ENCODE measurements at places on chromosomes 7 and 10.

- no peak for DNase-seq
Observed at GRCh38 chr10:486206-486605, 203.3 kb downstream of the DIP2C start.

DNA sequence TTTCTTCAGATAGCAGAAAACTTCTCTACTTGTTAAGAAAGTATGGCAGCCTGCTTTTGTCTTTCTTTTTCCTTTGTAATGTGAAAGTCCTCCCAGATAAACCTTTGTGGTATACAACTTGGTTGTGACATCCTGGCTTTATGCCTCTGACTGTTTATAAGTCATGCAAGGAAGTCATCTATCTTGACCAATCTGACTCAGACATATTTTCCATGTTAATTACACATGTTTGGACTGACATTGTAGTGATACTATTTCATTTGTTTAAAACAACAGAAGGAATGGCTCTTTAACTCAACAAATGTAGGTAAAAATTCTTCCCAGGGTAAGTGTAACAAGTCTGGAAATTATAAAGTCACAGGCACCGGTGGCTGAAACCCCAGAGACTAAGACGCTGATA, 341.6 kb upstream of the MEOX2 start:
- no peak for DNase-seq

GRCh38 chr7:5282543-5283316, at the start of gene SLC29A4:
Gene SLC29A4 (plus strand): TSS chr7:5282943. CDS start chr7:5287817, 4,874 bp downstream.
- no peak for DNase-seq

DNA sequence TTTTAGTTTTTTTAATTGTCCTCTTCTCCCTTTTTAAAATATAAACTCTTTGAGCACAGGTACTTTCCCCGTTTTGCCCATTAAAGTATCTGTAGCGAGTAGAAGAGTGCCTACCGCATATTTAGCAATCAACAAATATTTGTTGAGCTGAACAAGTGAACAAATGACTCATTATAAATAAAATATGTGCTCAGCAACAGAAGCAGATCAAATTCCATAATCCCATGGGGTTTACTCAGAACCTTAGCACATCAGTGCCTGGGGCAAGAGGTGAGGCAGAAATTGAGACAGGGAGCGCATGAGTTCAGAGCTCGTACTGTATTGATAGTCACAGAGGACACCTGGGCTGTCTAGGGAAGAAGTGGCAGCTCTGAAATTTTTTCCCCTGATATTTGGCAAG, 161.0 kb downstream of the SEM1 start:
- DNase-seq: no peak

- no peak for DNase-seq
Observed at GRCh38 chr7:151484971-151485707, 34.6 kb downstream of the RHEB start.

DNA sequence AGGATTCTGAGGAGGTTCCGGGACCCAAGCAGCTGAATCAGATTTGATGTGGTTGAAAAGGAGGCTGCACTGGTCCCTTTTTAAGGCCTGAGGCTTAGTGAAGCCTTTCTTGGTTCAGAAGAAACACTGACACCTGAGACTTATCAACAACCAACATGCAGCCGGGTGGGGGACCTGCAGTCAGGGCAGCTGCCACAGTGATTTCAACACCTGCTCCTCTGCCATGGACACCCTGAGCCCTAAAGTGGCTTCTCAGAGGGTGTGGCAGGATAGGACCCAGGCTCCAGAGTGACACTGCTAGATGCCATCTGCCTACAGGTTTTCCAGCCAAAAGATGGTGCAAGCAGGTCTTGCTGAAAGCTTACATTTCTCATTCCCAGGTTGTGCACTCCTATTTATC, 99.3 kb downstream of the COL13A1 start:
- DNase-seq: no peak

- no peak for DNase-seq
Observed at GRCh38 chr7:97454636-97455035, 277.2 kb upstream of the TAC1 start.

- DNase-seq: no peak
Observed at GRCh38 chr10:3828404-3829155, 43.6 kb upstream of the KLF6 start.

GRCh38 chr7:98797150-98797549, 72.7 kb downstream of the TMEM130 start:
- no peak for DNase-seq

DNA sequence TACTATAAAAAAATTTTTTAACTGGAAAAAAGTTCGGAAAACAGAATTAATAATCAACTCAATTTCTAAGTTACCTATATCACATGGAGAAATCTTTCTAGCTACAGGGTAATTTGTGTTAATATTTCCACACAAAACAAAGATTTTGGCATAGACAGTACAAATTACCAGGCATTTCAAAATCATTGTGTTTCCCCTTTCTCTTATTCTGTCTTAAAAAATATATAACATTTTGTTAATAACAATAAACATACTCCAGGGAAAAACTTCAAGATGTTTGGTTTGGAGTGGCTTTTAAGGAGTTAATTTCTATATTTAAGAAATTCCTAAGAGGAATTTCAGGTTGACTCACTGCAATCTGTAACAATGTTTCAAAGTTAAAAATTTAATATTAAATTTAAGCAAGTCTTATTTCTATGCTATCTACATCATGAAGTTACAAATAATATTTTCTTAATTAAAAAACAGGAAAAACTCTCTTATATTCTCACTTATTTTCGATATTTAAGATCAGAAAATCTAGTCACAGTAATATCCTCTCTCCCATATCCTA, 132.6 kb downstream of the NRBF2 start:
- no peak for DNase-seq

DNA sequence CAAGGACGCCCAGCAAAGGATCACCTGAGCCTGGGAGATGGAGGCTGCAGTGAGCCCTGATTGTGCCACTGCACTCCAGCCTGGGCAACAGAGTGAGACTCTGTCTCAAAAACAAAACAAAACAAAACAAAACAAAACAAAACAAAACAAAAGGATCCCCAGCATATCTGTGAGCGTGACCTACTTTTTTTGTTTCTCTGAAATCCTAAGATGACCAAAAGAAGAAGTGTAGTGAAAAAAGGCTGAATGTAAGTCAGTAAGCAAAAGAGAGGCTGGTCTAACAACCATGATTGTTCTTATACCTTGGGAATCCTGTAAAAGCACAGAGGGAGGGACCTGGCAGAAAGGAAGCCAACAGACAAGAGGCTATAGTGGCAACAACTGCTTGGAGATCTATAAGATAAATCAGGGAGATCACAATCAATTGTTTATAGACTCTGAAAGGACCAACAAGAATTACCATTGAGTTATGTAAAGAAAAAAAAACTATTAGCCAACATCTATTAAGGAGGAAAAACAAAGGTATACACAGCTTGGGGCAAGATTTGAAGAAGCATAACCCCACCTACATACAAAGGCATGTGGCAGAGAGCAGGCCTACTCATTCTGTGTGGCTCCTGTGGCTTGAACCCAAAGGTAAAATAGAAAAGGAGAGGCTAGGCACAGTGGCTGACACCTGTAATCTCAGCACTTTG, 255.2 kb upstream of the KLF14 start:
- DNase-seq: no peak

DNA sequence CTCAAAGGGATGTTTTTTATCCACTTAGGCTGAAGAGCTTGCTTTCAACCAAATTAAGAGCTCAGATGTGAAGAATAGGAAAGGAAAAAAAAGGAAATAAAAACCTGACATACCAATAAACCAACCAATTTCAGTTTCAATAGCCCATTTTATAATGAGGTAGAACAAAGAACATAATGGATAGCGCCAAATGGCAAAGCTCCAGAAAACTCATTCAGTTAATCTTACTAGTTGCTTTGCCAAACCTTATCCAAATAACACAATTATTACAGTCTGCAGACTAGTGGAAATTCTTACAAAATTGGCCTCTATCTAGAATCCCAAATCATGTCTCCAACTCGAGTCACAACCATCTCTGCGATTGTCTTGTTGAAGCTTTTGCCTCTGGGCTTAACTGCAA, 337.0 kb downstream of the CRPPA start:
- DNase-seq: no peak

GRCh38 chr7:159070431-159071148, 74.1 kb downstream of the VIPR2 start:
- DNase-seq: no peak

DNA sequence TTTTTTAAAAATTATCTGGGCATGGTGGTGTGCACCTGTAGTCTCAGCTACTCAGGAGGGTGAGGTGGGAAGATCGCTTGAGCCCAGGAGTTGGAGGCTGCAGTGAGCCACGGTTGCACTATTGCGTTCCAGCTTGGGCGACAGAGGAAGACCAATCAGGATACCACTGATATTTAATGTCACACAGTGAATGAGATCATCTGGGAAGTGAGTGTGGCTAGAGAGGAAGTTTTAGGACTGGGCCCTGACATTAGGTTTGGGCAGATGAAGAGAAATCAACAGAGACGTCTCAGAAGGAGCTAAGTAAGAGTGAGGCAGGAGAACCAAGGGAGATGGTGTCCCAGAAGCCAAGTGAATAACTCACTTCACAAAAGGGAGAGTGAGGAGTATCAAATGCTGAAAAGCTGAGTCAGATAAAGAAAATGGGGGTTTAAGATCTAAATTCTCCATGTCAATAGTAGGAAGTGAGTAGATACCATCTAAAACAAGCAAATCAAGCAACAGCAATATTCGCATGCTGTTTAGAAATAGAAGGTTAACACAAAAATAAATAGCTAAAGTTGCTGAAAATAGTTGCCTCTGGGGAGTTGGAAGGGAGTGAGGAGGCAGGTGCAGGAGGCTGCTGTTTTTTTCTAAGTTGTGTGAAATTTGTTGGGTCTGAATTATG, 11.5 kb downstream of the PILRA start:
- DNase-seq: no peak

DNA sequence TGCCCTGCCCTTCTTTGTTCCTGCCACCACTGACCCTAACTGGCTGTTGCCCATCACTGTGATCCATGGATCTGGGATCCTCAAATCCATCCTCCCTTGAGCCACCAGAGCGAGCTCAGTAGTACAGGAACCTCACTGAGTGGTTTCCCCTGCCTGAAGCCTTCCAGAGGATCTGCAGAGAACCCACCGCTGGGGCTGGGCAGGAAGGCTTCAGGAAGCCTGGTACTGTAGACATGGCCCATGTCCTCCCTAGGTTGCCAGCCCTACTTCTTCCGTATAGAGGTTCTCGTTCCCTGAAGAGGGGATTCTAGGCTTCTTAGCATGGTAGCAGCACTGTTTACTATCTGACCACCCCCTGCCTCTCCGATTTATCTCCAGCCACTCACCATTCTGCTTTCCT, 687.3 kb upstream of the FOXK1 start:
- no peak for DNase-seq

GRCh38 chr10:2772135-2772534, 295.2 kb upstream of the PFKP start:
- DNase-seq: no peak
